ENCODE measurements at places on chromosomes 7 and 10. TPM values are rescaled to one million over a fixed set of nuclear protein-coding genes. Genes with fewer than 3 reads are reported as not detected.

PDK4 gene
- polyA plus RNA-seq = 13.6 TPM

PLA2G12B gene
- 54.3 TPM for polyA plus RNA-seq

PNLIPRP2 gene
- polyA plus RNA-seq = 11.9 TPM

CPXM2 gene
- 63.9 TPM for polyA plus RNA-seq

SFRP4 gene
- 0.79 TPM for polyA plus RNA-seq

GRCh38 chr10:3274414-3274813 lies 101.8 kb upstream of the PITRM1 start:
- H3K36me3 ChIP-seq = no peaks in the 10 kb centered on the region
- no peak overlapping the region for H3K27ac ChIP-seq
- no peak for DNase-seq
- H3K4me1 ChIP-seq = no peaks in the 10 kb centered on the region

GRCh38 chr10:47287365-47287802 lies 12.6 kb upstream of the GDF10 start:
- H3K27me3 ChIP-seq = peaks cover 8% of the 10 kb centered on the region
- no peak for DNase-seq
- H3K4me1 ChIP-seq = no peaks in the 10 kb centered on the region
- no peak overlapping the region for H3K4me3 ChIP-seq
- H3K36me3 ChIP-seq = no peaks in the 10 kb centered on the region

DNA sequence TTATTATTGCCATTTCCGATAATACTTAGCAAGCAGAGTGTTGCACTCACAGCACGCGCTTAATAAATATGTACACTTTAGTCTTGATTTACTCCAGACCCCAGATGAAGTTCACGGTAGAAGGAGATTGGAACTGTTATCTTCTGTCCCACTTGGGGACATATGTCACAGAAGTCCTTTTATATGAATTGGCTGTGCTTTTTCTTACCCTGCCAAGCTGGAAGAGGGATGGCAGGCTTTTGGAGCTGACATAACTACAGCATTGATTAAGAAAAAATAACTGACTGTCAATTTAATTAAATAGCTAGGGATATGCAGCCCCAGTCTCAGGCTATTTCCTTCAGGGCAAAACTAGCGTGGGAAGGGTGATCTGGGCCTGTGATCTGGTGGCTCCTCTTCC lies 182.2 kb downstream of the SH2D4B start:
- no peaks in the 10 kb centered on the region for H3K27me3 ChIP-seq
- no peaks in the 10 kb centered on the region for H3K4me1 ChIP-seq
- no peak for DNase-seq
- no peak overlapping the region for H3K4me3 ChIP-seq
- no peak overlapping the region for H3K27ac ChIP-seq

DNA sequence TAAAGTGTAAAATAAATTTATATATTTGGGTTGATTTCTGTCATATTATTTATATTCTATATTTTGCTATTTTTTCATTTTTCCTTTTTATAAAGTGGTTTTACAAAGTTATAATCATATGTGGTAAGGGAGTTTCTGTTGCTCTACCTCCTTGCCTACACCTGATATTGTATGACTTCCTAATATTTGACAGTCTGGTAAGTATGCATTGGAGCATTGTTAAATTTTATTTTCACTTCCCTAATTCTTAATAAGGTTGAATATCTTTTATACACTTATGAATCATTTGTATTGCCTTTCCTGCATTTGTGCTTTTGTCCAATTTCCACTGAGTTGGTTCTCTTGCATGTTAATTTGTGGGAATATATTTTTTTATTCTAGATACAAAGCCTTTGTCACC lies 492.4 kb downstream of the GRID1 start:
- no peak for DNase-seq
- no peaks in the 10 kb centered on the region for H3K27me3 ChIP-seq
- H3K4me3 ChIP-seq = no peak overlapping the region

DNA sequence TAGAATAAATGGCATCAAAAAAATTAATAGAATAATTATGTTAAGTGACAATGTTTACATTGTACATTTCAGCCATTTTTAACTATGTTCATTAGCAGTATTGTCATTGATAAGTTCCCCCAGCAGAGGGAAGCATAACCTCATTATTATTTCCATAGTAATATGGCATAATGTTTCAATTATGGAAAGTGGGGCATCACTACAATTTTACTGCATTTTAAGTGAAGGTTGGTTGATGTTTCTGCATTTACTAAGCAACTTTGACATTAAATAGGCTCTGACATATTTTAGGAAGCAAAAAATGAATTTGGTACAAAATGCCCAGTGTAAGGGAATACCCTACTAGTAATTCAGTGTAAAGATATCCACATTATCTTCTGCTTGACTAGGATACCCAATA lies 218.3 kb downstream of the SEMA3A start:
- no peaks in the 10 kb centered on the region for H3K36me3 ChIP-seq
- no peak overlapping the region for H3K27ac ChIP-seq
- H3K4me3 ChIP-seq = no peak overlapping the region
- H3K27me3 ChIP-seq = no peaks in the 10 kb centered on the region
- peak; percentile 11 for DNase-seq

- no peak overlapping the region for H3K27ac ChIP-seq
- no peaks in the 10 kb centered on the region for H3K36me3 ChIP-seq
- peaks cover 3% of the 10 kb centered on the region for H3K27me3 ChIP-seq
Observed at GRCh38 chr10:132805599-132805998, 19.7 kb upstream of the NKX6-2 start.

- no peak for DNase-seq
- peaks cover 3% of the 10 kb centered on the region for H3K4me1 ChIP-seq
- no peak overlapping the region for H3K4me3 ChIP-seq
- H3K27me3 ChIP-seq = no peaks in the 10 kb centered on the region
- H3K36me3 ChIP-seq = no peaks in the 10 kb centered on the region
Observed at GRCh38 chr10:103481974-103482531, 3.0 kb upstream of the CALHM3 start.

DNA sequence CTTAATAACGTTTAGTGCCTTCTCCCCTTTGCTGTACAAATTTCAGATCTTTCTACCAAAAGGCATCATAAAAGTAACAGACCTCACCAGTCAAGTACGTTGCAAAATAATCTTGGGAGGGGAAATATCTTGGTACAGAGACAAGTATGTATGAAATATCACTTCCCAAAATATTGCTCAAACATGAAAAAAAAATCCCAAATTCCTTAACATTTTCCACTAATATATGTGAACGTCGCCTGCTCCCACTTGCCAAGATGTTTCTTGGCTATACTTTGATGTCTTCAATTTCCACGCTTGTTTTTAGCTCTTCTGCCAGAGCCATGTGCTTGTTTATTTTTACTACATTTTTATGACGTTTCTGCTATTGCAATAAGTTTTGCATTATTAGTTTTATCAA lies 223.5 kb downstream of the PLXNA4 start:
- no peaks in the 10 kb centered on the region for H3K4me1 ChIP-seq
- no peaks in the 10 kb centered on the region for H3K36me3 ChIP-seq
- peaks cover 30% of the 10 kb centered on the region for H3K27me3 ChIP-seq
- H3K27ac ChIP-seq = no peak overlapping the region
- H3K4me3 ChIP-seq = no peak overlapping the region
- no peak for DNase-seq

- no peak for DNase-seq
- H3K36me3 ChIP-seq = peaks cover 46% of the 10 kb centered on the region
- peak overlapping the region; percentile 90 for H3K4me3 ChIP-seq
- H3K27ac ChIP-seq = peak overlapping the region; percentile 91
Observed at GRCh38 chr10:102152545-102152890, 329 bp downstream of the NOLC1 start.

DNA sequence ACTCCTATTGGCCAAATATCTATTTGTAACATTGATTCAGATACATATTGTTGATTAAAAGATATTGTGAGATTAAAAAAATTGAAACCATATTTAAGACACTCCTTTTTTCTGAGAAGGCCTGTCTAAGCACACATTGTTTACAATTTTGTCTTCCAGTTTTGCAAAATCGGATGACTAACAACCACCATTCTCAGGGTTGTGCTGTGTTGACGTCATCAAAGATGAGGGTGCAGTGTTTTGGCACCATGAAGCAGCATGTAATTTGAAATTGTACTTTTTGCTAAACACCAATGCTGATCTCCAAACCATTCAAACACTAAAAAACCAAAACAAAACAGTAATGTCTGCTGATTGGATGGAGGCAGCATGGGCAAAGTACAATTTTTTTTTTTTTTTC lies 7.4 kb downstream of the CREB5 start:
- DNase-seq = no peak
- H3K36me3 ChIP-seq = no peaks in the 10 kb centered on the region
- H3K4me1 ChIP-seq = no peaks in the 10 kb centered on the region
- no peak overlapping the region for H3K4me3 ChIP-seq

GRCh38 chr7:78852951-78853350 lies 600.5 kb downstream of the MAGI2 start:
- no peaks in the 10 kb centered on the region for H3K27me3 ChIP-seq
- H3K4me1 ChIP-seq = no peaks in the 10 kb centered on the region
- DNase-seq = no peak
- no peaks in the 10 kb centered on the region for H3K36me3 ChIP-seq
- H3K27ac ChIP-seq = no peak overlapping the region
- H3K4me3 ChIP-seq = no peak overlapping the region

DNA sequence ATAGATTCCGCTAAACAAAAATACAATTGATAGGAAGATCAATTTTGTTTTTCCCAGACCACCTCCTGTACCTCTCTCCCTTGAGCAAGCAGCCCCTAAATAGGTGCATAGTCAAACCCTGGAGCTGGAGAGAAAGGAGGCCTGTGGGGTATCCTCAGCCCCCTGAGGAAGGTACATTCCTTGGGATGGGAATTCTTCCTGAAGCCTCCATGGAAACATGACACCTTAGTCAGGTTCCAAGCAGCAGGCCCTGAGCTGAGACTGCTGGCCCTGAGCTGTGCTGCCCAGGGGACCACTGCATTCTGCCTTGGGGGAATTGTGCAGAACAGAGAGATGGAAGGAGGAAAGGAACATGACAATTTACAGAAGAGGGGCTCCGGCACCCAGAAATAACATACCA lies 7.4 kb downstream of the HNRNPF start:
- H3K27me3 ChIP-seq = no peaks in the 10 kb centered on the region
- H3K27ac ChIP-seq = no peak overlapping the region
- peaks cover 15% of the 10 kb centered on the region for H3K36me3 ChIP-seq
- no peak for DNase-seq
- peaks cover 35% of the 10 kb centered on the region for H3K4me1 ChIP-seq

GRCh38 chr10:100007231-100008141 lies 2.3 kb downstream of the DNMBP start:
- peaks cover 5% of the 10 kb centered on the region for H3K4me1 ChIP-seq
- H3K27ac ChIP-seq = no peak overlapping the region
- no peak overlapping the region for H3K4me3 ChIP-seq

GRCh38 chr10:80670774-80671173 lies 133.1 kb downstream of the SH2D4B start:
- H3K4me3 ChIP-seq = no peak overlapping the region
- H3K36me3 ChIP-seq = no peaks in the 10 kb centered on the region
- H3K27ac ChIP-seq = no peak overlapping the region
- H3K4me1 ChIP-seq = no peaks in the 10 kb centered on the region
- DNase-seq = no peak

Measured in large intestine (tissue), 12 donors.